ENCODE measurements at places on chromosomes 3 and 15.

GRCh38 chr3:104132566-104133403 lies 1233.9 kb upstream of the ALCAM start:
- DNase-seq: peak; percentile 70

DNA sequence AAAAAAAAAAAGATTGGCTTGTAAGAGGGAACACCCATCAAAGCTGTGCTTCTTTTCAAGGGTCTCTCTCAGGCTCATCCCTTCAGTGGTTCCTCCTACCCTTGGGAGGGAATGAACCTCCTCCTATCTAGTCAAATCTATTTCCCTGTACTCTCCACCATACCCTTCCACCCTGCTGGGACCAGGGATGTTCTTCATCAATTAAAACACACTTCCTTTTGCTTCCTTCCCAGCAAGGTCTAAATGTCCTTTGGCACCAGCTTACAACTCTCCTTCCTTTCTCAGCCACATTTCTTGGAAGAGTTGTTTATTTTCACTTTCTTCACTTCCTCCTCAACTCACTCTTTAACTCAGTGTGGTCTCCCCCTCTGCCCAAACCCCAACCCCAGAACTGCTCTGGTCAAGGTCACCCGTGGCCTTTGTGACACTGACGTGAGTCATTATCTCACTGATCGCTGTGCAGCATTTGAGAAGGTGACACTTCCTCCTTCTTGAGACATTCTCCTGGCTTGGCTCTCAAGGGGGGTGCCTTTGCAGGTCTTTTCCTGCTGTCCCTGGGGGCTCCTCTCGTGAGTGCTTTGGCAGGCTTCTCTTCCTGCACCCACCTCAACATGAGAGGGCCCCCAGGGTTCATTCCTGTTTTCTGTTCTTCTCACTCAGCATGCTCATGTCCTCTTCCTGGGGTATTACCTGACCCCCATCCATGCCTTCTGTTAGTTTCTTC lies 210.5 kb upstream of the TLE3 start:
- DNase-seq: no peak

- DNase-seq: no peak
These were observed 22.4 kb upstream of the RAB7A start for GRCh38 chr3:128703561-128703960.

DNA sequence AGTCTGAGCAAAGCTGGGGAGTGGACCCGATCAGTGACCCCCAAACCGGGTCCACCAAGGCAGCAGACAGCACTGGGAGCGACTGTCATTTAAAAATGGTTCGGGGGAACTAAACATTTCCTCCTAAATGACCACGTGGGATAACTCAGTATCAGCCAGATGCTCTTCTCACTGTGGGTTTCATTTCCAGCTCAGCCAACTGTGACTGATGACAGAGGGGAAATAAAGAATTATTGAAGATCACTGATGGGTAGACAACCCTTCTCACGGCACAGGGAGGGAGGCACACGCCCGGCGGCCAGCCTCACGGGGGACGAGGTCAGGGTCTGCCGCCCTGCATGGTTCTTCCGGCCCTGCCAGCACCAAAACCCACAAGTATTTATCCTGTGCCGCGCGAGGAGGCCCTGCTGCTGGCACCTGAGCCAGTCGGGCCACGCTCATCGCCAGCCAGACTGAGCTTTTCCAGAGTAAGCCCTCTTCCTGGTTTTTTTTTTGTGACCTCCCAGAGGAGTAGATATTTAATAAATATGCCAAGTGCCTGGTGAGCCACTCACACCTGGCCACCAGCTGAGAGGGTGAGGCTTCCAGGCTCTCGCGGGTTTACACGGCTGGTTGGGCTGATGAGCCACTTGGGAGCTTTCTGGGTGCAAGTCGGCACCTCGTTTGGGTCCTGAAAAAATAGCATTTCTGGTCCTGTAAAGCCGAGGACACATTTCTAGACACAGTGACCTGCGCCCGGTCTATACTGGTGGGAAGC lies 6.2 kb downstream of the MELTF start:
- no peak for DNase-seq

DNA sequence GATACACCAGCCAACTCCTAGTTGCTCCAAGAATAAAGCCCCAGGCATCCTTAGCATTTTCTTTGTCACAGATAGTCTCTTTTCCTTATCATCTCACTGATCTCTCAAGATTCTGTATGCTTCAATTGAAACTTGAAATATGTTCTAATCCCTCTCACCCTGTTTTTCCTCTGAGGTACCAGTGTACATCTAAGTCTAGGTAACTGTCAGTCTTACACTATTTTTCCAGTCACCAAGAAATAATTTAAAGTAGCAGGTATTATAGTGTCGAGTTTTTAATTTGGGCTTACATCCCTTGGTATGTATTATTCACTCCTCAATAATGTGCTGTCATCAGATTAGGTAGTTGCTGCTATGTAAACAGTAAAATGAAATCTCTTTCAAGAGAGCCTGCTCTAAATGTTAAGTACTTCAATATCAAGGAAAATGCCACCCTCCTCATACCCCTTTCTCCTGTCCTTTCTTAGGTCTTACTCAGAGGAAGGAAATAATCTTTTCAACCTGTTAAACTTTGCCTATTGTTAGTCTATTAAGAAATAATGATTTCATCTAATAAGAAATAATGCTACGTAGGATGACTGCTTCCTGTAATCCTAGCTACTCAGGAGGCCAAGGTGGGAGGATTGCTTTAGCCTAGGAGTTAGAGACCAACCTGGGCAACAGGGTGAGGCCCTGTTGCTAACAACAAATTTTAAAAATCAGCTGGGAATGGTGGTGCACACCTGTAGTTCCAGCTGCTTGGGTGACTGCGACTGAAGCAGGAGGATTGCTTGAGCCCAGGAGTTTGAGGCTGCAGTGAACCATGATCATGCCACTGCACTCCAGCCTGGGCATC lies 39.8 kb downstream of the TSC22D2 start:
- DNase-seq: peak; percentile 29

DNA sequence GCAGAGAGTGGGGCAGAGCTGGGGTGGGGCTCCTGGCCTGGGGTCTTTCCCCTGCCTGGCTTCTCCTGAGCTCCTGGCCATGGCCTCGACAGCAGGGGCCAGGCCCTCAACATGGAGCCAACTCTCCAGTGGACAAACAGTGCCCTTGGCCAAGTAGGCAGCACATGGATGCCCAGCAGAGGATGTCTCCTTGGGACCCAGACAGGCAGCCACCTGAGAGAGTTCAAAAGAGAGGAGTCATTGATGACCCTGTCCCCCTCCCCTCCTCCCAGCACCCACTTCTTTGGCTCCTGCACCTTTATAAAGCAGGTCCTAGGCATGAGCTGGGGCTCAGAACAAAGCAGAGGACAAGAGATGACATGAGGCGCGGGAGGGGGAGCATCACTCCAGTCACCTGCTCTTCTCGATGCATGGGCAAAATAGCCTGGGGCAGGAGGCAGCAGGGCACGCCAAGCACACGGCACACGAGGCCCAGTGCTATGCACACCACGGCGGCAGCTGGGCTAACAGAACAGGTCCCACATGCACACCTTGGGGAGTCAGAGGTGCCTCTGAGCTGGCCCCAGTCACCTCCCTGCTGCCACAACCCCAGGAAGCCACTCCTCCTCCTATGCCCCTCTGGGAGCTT lies 27.4 kb downstream of the SHISA5 start:
- no peak for DNase-seq

- peak; percentile 46 for DNase-seq
These were observed 472.1 kb downstream of the SOX2 start for GRCh38 chr3:182183716-182184430.

- no peak for DNase-seq
These were observed 51.2 kb upstream of the TNIK start for GRCh38 chr3:171511450-171511849.

GRCh38 chr15:87579537-87579936 lies 677.0 kb downstream of the NTRK3 start:
- no peak for DNase-seq

DNA sequence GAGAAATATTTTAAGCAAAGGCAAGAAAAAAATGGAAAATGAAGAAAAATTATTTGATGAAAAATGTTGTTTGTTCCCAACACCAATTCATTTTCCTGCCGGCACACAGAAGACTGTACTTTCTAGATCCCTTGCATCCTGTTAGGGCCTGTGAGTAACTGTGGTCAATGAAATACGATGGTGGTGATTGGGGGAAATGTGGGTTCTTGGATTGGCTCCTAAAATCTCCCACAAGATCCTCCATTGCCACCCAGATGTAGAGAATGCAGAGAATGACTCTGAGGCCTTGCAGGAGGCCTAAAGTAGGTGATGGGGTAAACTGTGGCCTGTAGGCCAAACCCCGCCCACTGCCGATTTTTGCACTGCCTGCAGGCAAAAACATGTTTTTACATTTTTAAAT lies 46.3 kb upstream of the C3orf70 start:
- peak; percentile 67 for DNase-seq

DNA sequence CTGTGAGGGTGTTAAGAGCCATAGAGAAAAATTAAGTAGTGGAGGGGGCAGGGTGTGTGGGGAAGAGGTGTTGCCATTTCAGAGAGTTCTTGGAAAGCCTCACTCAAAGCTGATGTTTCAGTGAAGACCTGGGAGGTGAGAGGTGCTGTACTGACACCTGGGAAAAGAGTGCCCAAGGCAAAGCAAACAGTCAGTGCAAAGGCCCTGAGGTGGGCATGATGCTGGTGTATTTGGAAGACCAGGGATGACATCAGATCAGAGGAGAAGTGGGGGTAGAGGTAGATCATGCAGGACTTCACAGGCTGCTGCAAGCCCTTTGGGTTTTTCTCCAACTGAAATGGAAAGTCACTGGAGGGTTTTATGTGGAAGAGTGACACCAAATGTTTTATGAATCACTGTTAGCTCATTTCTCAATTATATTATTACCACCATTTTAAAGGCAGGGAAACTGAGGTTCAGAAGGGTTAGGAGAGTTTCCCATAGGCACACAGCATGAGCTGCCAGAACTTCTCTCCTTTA lies 42.8 kb upstream of the SMAD3 start:
- DNase-seq: no peak

GRCh38 chr15:25372298-25372697 lies 66.5 kb downstream of the UBE3A start:
- no peak for DNase-seq

DNA sequence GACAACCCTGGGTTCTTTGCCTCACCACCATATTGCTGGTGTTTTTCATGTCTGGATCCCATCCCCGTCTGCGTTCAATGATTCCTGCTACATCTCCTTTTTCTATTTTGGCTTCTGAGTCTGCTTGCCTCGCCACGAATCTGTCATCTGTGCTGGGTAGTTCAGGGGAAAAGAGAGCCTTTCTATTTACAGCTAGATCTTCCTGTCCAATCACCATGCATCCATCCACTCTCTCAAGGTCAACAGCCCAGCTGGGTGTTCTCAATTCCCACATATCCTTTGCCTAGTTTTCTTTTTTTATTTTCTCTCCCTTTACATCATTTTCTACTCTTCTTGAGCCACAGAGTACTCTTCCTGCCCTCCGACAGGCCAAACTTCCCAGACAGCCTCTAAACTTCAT lies 104.8 kb upstream of the RAD18 start:
- no peak for DNase-seq

DNA sequence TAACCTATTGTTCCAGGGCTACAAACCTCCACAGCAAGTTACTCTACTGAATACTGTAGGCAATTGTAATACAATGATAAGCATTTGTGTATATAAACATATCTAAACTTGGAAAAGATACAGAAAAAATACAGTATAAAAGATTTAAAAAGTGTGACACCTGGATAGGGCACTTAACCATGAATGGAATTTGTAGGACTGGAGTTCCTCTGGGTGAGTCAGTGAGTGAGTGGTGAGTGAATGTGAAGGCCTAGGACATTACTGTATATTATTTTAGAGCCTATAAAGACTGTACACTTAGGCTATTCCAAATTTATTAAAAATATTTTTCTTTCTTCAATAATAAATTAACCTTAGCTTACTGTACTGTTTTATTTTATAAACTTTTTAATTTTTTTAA lies 38.4 kb upstream of the SLC25A36 start:
- peak; percentile 12 for DNase-seq

- peak; percentile 83 for DNase-seq
These were observed 326.1 kb downstream of the SATB1 start for GRCh38 chr3:18098960-18099587.
